ENCODE measurements at places on chromosomes 12 and 14.

DNA sequence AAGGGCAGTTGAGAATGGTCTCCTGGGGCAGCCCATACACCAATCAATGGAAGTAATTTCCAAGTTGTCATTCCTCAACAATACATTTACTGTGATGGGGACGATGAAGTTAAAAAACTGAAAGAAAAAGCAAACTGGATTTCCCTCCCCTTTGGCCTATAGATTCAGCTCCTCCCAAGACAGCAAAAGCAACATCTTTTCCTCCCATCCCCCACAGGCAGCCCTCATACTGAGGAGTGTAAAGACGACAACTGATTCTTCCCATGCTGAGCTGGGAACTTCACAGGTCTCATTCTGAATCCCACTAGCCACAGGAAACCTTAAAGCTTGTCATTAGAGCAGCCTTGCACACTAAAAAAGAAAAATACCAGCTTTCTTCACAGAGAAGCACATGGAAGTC is 48.5 kb downstream of the PITPNM2 start:
- DNase-seq: no peak

GRCh38 chr12:66187821-66188220 is 1.2 kb upstream of the IRAK3 start:
- no peak for DNase-seq

- no peak for DNase-seq
Observed at GRCh38 chr14:30243207-30243606, 315.6 kb upstream of the PRKD1 start.

DNA sequence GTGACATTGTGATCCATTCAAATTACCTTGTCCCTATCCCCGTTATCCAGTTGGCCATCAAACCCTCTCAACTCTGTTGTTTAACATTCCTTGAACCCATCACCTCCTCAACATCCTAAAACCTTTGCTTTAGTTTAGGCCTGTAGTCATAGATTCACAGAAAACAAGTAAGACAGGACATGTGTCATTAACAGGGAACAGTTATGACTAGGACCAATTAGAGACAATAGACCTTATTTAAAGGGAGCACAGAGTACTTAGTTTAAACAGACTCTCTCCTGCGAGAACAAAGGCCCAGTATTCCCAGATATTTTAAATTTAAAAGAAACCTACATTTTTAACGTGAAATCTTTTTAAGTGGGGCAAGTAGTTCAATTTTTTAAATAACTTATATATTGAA is 20.0 kb upstream of the HELB start:
- DNase-seq: no peak

GRCh38 chr12:77047341-77048109 is 17.8 kb downstream of the E2F7 start:
- DNase-seq: no peak

DNA sequence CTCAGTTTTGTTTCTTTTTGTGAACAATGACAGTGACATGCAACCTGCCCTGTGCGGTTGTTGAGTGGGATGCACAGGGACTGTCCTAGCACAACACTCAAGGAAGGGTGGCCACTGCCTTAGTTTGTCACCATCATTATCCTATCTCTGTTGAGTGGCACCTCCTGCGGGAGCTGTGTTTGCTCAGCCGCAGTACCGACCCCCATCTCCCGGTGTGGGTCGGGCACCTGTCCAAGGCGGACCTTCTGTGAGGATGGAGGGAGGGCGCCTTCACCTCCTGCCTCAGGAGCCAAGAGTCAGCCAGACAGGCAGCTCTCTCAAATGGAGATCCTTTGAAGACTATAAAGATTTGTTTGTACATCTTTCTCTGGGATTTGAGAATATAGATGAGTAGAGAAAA is 142.1 kb downstream of the TSPAN9 start:
- no peak for DNase-seq

DNA sequence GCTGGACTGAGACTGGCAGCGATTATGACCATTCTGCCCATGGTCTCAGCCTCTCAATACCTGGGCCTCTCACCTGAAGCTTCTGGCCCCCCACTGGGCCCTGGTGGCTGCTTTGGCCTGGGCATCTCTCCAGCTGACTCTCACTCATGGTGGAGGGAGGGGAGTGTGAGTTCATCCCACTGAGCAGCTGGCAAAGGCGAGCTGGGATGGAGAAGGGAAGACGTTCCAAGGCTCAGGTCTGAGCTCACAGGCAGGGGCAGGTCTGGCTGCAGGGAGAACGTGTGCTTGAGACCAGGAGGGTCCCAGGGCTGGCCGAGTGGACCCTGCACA is 103.5 kb downstream of the TMEM121 start:
- DNase-seq: no peak

DNA sequence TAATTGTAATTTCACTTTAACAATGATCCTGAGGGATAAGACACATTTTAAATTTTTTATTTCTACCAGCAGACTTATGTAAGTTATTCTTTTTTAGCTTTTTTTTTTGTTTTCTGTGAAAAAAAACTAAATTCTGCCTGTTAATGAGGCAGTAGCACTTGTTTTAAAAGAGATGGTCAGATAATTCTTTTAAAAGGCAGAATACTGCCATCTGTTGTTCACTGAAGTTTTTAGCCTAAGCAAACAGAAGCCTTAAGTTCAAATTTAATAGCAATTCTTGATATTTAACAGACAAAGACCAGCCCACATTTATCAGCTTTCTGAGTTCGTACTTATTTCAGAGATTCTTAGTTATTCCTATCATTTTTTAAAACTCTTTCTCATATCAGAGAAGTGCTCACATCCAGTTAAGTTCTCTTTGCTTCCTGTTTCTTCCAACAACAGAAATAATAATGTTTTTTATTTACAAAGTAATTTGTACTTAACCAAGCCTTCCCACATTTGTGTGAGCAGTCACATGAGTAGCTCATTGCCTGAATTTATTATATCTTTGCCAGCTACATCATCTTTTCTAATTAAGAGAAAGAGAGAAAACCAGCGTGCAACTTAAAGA is 93.4 kb upstream of the SLCO1C1 start:
- no peak for DNase-seq

- DNase-seq: no peak
Observed at GRCh38 chr12:84135586-84136279, 776.9 kb downstream of the SLC6A15 start.

DNA sequence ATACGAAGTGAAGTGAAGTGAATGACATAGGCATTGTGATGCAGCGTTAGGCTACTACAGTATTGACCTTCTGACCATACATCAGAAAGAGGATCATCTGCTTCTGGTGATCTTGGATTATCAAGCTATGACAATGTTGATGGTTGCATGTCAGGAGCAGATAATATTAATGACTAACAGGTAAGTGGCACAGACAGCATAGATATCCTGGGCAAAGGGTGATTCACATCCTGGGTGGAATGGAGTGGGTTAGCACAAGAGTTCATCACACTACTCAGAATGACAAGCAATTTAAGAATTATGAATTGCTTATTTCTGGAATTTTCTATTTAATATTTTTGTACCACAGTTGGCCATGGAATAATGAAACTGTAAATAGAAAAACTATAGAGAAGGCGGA is 397.9 kb upstream of the ATP2B1 start:
- no peak for DNase-seq

- no peak for DNase-seq
Observed at GRCh38 chr12:75713434-75713833, 202.0 kb upstream of the KRR1 start.

DNA sequence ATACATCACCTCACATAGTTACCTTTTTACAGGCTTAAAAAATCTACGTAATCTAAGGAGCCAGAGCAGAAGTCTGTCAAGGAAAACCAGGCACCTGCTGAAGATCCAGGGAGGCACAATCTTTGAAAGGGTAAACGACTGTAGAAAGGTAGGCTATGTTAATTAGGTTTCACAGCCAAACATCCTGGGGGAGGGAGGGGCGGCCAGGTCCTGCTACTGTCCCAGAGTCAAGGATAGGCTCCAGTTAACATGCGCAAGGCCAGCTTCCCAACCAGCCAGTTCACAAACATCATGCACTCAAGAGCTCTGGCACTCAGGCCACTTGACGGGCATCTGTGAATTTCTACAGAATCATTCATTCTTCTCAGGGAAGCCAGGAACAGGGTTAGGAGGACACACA is 22.9 kb downstream of the NIN start:
- no peak for DNase-seq

DNA sequence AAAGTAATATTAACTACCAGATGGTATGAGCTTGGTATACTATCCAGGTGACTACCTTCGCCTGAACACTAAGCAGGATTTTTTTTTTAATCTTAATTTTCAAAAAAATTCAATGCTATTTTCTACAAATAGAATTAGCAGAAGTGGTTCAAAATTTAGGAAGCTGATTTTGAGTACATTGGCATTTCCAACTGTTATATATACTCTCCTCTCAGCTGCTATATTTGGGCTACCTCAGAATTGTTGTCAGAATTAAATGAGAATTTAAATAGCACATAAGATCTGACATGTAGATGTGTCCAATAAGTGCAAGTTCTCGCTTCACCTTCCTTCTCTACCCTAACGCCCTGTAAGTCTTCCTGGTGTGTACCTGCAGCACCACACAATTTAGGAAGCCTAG is 83.1 kb downstream of the DUSP6 start:
- no peak for DNase-seq

- no peak for DNase-seq
Observed at GRCh38 chr12:3341594-3341993, 149.4 kb upstream of the PRMT8 start.

DNA sequence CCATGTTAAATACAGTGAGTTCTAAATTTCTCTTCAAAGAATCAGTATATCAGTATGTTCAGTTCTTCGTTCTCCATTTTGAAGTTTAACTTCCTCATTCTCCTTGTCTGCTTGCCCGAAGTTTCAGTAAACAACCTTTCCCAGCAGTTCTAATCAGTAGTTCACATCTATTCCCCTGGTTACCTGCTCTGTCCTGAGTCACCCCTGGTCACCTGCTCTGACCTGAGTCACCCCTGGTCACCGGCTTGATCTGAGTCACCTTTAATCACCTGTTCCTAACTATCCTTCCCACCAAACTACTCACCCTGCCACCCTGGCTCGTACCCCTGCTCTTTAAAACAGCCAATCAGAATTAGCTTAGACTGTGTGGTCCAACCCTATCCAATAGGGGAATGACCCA is 9.4 kb upstream of the OR10G3 start:
- DNase-seq: no peak

GRCh38 chr12:94725375-94726168 is 75.2 kb upstream of the TMCC3 start:
- DNase-seq: peak; percentile 6

GRCh38 chr14:77200406-77200985 is 18.9 kb downstream of the TMEM63C start:
- no peak for DNase-seq

DNA sequence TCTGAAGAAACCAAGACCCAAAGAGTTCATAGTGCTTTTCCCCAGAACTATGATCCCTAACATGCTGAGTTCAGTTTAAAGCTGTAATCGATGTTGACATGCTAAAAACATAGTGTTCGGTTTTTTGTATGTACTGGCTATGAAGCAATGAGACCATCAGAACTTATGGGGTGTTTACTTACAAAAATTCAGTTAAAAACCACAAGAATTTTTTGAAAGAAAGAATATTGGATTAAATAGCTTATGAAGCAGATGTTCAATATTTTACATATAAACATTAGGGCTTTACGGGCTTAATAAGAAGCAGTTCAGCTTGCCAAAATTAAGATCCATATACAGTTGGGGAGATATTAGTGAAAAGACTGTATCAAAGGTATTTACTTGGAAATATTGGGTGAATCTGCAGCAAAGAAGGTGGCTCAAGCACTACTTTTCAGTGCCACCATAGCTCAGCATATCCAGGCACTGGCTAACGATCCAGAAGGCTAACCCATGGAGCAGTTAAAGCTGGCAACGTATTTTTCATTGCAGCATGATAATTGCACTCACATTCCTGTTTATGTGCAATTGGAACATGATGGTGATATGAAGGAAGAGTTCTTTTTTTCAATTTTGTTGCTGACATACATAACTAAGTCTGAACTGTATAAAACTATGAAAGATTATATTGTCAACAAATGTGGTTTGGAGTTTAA is 125.9 kb downstream of the EFCAB11 start:
- no peak for DNase-seq

DNA sequence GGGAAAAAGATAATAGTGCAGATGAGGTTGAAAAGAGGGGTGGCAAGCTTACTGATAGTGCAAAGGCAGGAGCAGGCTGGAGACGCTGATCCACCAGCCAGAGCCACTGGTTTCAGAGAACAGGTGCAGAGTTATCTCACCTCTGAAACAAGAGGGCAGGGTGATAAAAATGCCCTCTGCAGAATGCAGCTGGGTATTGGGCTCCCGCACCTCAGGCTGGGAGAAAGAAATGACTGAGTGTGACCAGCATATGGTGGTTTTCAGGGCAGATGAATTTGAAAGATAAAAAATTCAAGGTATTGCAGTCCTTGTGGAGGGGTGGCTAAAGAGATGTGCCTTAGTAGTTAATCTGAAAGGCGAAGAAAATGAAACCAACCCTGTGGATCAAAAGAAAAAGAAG is 2.9 kb upstream of the TMEM30B start:
- DNase-seq: no peak

GRCh38 chr12:57899010-57899662 is 42.2 kb upstream of the ATP23 start:
- DNase-seq: peak; percentile 31

GRCh38 chr14:77562681-77563080 is 53.8 kb downstream of the SPTLC2 start:
- DNase-seq: no peak

DNA sequence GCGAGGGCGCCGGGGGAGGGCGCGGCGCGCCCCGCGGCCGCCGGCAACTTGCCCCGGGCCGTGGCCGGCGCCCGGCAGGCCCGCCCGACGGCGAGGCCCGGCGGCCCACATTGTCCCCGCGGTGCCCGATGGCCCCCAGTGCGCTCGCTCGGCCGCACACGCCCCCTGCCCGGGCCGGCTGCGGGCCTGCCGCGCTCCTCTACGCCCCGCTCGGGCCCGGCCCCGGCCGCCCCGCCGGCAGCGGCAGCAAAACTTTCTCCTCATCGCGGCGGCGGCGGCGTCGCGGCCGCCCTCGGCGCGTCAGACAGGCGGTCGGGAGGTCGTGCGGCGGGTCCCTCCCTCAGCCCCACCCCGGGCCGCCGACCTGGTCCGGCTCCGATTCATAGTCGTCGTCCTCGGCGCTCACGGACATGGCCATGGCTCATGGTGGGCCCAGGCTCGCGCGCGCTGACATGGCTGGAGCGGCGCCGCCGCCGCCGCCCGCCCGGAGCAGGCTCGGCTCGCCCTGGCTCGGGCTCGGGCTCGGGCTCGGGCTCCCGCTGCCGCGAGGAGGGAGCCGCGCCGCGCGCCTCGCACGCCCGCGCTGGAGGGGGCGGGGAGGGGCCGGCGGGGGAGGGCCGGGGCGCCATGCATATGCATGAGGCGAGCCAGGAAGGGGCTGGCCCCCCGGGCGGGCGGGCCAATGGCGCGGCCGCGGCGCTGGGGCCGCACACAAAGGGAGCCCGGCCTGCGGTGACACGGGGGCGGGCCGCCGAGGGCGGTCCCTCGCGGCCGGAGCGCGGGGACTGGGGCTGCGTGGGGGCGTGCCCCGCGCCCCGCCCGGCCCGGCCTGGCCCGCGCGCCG is 67.1 kb downstream of the RNF34 start:
- DNase-seq: peak; percentile 66

GRCh38 chr14:104886690-104887622 is 21.9 kb downstream of the CEP170B start:
- no peak for DNase-seq

Data from C1 segment of cervical spinal cord (tissue), 14 donors.